ENCODE measurements at places on chromosomes 1 and 21.
A peak's percentile ranks its signal among the peaks of the same experiment; 100 is the strongest.

- no peak for DNase-seq
Observed at GRCh38 chr1:28745653-28746173, 9.0 kb downstream of the YTHDF2 start.

DNA sequence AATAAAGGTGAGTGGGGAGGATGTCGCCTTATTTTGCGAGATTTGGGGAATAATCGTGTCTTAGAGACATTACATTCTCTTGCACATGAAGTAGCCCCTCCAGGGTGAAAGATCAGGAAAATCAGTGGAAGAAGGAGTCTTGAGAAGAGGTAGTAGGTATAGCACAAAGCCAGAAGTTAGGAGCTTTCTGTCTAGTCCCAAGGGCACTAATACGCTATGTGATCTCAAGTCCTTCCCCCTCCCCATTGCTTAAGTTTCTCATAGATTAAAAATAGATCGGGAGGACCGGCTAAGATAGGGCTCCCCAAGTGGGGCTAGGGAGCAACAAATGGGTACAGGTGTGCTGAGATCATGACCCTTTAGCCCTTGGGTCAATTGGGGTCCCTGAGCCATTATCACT lies 13.5 kb downstream of the LRRN2 start:
- no peak for DNase-seq

DNA sequence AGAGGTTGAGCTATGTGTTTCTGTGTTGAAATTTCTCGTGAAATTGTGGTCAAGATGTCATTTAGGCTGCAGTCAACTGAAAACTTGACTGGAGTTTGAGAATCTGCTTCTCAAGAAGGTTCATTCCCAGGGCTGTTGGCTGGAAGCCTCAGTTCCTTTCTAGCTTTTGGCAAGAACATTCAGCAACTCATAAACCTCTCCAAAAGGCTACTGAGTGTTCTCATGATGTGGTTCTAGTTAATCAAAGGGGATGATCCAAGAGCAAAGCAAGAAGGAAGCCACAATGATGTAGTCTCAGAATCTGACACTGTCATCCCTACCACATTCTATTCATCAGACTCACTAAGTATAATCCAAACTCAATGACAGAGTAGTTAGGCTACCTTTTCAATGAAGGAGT lies 66.6 kb downstream of the SPATA6 start:
- no peak for DNase-seq

DNA sequence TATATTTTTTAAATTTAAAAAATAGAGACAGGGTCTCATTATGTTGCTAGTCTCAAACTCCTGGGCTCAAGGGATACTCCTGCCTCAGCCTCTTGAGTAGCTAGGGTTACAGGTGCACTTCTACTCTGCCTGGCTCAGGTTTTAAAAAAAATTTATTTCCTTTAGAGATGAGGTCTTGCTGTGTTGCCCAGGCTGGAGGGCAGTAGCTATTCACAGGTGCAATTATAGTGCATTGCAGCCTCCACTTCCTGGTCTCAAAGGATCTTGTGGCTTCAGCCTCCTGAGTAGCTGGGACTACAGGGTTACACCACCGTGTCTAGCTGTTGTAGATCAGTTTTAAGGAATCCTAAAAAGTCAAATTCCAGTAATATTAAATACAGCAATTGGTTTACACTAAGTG lies 5.0 kb downstream of the RNF11 start:
- DNase-seq: no peak

- DNase-seq: no peak
Observed at GRCh38 chr1:111202707-111203623, 2.5 kb upstream of the DENND2D start.

DNA sequence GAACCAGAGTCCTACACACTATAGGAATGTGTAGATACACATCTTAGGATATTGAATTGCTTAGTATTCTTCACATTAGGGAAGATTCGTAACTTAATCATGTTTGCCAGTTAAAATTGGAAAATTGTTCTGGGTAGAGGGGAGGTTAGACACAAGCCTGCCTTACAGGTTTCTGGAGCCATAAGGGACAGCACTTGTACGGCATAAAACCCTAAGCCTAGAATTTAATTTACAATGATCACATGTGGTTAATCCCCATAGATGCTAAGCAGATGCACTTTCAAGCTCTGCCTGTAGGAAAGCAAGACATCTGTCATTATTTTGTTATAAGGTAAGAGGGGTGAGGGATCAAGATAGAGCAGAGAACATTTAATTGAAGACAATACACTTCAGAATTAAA lies 820.7 kb downstream of the NCAM2 start:
- DNase-seq: no peak

DNA sequence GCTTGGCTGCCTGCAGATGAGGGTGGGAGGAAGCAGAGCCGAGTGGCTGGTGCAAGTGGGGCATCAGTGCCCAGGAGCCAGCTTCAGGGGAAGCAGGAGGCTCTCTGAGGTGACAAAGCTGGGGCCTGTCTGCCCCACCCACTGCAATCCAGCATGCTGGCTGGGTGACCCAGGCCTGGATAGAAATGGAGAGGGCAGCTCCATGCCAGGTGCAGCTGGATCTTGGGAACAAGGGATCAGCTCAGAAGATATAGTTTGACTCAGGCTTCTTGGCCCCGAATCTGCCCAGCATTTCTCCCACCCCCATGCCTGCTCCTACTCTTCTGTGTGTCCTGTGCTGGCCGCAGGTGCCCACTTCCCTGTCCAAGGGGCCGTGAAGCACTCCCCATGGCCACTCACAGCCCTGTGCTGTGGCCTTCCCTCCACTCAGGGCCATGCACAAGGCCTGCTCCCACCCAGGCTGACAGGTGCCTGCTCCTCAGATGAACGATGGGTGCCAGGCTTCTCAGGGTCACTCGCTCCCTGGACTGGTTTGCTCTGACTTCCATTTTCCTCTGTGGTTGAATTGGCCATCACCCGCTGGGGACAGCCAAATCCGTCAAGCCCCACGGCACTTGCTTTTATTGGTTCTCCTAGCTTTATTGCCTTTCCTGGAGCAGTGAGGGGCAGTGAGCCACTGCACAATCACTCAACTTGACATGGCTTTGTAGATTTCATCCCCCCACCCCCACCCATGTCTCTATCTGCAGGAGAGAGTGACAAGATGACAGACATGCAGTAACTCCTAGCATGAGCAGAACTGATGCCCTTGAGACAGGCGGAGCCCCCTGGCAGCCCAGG lies 174.8 kb upstream of the VAMP3 start:
- DNase-seq: no peak

GRCh38 chr1:114979278-114979891 lies 50.2 kb upstream of the TSHB start:
- peak; percentile 34 for DNase-seq

DNA sequence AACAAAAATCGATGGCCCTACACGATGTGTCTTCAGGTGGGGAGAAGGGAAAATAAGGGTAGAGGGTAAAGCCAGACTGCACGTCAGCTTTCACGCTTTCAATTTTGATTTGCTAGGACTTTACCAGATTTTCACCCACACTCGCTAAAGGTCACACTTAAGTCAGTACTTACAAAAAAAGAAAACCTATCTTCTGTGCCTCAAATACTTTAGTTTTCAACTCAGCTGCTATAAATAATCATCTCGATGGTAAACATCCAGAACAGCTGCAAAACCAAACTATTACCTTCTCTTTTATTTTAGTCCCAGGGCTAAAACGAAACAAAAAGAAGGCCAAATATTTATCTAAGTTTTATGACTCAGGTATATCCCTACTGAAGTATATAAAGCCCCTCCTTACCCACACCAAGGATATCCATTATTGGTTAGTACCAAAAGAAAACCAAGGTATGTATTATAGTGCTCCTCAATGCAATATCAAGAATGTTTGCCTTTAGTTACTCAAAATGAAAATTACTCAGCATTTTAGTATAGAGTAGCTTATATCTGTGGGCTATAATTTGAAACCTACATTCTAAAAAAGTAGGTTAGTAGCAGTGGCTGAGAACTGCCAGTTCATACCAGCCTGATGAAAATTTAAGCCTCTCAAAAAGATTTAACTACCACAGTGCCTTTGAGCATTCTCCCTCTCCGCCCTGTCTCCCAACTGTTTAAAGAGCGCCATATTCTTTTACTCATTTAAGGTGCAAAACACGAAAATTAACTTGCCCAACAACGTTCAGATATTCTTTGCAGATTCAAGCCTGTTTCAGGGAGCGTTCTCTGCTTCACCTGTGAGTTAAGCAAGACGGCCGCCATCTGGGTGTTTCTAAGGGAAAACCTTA lies 1.5 kb downstream of the CSDE1 start:
- DNase-seq: no peak

- DNase-seq: no peak
Observed at GRCh38 chr1:116579259-116579875, 8.5 kb upstream of the CD58 start.

GRCh38 chr21:46543306-46543705 lies 61.6 kb downstream of the S100B start:
- no peak for DNase-seq

GRCh38 chr21:14877581-14878228 lies 187.1 kb downstream of the NRIP1 start:
- no peak for DNase-seq

DNA sequence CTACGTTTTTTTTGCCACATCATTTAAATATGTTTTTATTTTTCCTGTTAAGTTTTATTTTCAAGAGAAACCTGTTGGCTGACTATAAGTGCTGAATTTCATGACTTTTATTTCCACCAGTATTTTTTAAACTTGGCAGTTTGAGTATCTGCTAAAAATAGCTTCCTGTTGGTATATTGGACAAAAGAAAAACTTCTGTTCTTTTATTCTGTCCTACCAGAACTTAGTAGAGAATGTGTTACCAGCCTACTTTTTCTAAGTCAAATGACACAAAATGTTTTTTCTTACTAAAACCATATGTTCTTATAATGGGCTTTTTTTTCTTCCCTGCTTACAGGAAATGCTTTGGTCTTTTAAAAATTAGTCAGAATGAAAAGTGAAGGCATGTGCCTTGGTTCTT lies 7.6 kb downstream of the DR1 start:
- no peak for DNase-seq

DNA sequence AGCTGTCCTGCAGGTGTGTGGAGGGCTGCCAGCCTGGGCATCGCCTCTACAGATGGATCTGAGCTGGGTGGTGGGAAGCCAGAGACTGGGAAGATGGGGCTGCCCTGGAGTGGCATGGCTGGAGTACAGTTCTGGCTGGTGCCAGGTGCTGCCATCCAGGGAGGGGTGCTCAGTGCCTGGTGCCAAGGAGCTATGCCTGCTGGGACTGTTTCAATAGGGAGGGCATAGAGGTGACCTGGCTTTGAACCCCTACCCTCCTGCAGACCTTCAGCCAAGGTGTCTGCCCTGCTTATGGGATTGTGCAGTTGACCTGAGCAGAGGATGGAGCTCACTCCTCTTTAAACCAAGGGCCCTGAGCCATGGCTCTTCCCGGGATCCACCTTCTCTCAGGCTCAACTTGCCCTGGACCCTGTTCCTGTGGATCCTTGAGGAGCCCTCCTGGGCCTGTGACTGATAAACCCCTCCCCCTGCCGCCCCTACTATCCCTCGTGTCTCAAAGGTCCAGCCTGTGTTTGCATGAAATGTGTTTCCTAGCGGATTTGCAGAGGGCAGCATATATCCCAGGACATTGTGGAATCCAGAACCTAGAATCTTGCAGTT lies 48.7 kb downstream of the PTPRU start:
- no peak for DNase-seq

GRCh38 chr1:200610846-200611245 lies 9.7 kb downstream of the KIF14 start:
- no peak for DNase-seq

- no peak for DNase-seq
Observed at GRCh38 chr1:3857791-3858129, 484 bp downstream of the DFFB start.

DNA sequence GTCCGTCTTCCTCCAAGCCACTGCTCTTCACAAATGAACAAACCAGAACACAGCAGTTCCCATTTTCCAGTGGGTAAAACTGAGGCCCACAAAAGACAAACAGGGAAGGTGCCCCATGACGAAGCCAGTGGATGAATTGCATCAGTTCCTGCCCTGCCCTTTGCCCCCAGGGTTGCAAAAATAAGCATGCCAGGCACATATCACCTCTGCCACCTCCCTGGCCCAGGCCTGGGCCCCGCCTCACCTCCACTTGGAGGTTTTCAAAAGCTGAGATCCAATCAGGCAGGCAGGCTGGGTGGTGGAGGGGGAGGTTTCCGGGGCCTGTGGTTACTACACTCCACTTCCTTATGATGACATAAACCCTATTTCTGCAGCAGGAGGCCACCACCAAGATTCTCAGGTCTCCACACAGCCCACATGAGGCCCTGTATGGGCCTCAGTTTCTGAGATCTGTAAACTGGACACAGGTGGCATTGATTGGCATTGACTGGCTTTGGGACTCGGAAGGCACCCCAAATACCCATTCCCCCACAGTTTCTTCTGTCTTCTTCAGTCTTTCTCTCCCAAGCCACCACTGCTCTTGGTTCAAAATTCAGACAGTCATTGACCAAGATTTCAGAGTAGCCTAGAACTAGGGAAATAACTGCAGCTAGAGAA lies 4.1 kb downstream of the KIF21B start:
- DNase-seq: no peak

All from NCI-H1092 (cell line).